ENCODE measurements at places on chromosomes 3 and 15. TPM values are rescaled to one million over a fixed set of nuclear protein-coding genes. Genes with fewer than 3 reads are reported as not detected.

PPP2R3A gene
- total RNA-seq = 12.6 TPM

OCA2 gene
- 0.31 TPM for total RNA-seq

CAND2 gene
- 10.2 TPM for total RNA-seq

ZNF620 gene
- total RNA-seq = 27.1 TPM

DNA sequence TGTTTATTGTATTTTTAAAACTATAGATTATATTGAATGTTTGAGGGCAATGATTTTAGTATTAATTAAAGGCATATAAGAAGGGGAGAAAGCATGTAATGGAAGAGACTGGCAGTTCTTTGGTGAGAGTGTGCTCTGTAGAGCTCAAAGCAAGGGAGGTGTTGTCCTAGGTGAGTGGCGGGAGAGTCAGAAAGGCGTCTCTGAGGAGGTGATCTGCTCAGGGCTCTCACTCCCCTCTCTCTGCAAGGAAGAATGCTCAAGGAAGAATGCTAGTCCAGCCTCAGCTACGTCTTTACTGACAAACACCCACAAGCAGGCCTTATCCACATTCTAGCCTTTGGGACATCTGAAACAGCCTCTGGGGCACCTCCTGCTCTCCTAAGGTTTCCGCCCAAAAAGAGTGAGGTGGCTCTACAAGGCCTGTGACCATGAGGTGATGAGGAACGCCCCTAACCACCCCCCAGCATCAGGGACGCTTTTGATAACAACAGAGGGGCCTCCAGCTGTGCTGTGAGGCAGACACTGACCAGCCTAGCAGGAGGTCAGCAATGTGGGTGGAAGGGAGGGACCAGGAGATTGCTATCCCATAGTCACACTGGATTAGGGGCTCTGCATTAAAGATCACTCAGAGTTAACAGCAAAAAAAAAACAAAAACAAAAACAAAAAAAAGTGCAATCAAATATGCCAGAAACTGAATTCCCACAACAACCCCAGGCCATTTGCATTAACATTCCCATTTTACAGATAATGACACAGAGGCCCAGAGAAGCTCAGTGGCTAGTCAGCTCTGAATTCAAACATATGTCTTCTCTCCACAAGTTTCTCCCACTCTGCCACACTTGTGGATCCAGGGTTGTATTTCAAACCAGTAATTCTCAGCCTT, 202.2 kb upstream of the CTNNB1 start:
- peak; percentile 62 for DNase-seq

- DNase-seq = no peak
Measured at GRCh38 chr15:38084289-38084688, 149.8 kb downstream of the TMCO5A start.

GRCh38 chr15:36911322-36911944, 188.9 kb downstream of the MEIS2 start:
- no peak for DNase-seq

- no peak for DNase-seq
Measured at GRCh38 chr15:65870889-65871533, 1.7 kb downstream of the RAB11A start.

GRCh38 chr3:123605789-123606234, 21.0 kb upstream of the HACD2 start:
- peak; percentile 50 for DNase-seq

DNA sequence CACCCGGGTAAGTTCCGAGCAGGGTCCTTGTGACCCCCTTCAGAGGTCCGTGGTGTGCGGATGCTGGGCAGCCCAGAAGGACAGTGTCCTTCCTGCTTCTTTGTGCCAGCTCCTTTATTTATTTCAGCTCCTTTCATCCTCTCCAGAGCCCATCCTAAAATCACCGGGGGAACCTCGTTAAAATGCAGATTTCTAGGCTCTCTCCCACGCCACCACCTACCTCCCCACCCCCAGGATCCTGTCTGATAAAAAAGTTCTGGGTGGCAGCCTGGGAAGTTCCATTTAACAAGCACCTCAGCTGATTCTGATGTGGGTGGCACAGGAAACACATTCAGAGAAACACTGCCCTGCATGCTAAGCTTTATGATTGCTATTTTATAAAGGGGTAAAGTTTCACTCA, 12.5 kb upstream of the IGF1R start:
- no peak for DNase-seq

- no peak for DNase-seq
Measured at GRCh38 chr15:45555934-45556608, 31.1 kb upstream of the BLOC1S6 start.

All from H9 (cell line).